NAMALWA (cell line): ENCODE measurements at places on chromosomes 13 and 19.

GRCh38 chr13:108834193-108834592 is 204.8 kb downstream of the MYO16 start:
- no peak for DNase-seq

- no peak for DNase-seq
Observed at GRCh38 chr13:105762096-105762495, 773.4 kb downstream of the EFNB2 start.

DNA sequence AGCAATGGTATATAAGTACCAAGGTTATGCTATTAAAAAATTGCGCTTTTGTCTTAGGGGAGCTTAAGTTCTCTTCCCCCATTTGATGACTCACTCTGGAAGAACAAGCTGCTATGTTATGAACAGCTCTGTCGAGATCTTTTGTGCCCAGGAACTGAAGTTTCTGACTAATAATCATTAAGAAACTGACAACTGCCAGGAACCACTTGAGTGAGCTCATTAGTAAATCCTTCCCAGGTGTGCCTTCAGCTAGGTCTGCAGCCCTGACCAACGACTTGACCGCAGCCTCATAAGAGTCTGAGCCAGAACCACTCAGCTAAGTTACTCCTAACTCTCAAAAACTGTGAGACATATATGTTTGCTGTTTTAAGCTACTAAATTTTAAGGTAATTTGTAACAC is 147.8 kb downstream of the SLITRK6 start:
- no peak for DNase-seq

GRCh38 chr19:22066886-22067285 is 14.6 kb downstream of the ZNF257 start:
- no peak for DNase-seq

GRCh38 chr13:50244355-50244712 is 229.1 kb downstream of the KCNRG start:
- DNase-seq: no peak

DNA sequence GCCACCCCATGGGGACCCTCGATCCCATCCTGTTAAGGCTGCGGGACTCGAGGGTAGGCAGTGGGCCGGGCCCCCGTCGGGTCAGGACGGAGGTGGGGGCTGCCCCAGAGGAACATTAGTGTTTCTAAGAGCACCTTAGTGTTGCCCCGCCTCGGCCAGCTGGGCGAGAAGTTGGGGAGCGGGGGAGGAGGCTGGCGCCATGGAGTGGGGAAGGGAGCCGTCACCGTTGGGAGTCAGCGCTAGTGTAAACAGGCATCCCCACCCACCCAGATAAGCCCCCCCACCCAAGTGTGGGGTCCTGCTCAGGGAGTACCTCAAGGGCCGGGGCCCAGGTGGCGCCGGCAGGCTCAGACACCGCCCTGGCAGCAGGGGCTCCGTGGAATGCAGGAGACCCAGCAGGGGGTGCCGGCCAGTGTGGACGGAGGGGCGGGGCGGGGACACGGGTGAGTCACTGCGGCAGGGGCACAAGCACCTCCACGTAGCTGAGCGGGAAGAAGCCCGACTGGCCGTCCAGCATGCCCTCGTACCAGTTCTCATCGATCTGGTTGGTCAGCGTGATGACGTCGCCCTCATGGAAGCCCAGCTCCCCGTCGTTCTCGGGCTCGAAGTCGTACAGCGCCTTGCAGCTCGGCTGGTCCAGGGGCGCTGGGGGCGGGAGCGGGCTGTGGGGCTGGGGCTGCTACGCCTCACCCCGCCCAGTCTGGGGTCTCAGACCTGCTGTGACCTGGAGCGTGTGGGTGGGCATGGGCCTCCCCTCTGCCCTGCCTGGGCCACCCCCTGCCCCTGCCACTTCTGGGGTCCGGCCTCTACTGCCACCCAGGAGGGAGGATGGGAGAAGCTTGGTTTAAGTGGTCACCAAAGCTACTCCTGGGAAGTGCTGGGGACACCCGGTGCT is 18.0 kb downstream of the MPND start:
- no peak for DNase-seq

DNA sequence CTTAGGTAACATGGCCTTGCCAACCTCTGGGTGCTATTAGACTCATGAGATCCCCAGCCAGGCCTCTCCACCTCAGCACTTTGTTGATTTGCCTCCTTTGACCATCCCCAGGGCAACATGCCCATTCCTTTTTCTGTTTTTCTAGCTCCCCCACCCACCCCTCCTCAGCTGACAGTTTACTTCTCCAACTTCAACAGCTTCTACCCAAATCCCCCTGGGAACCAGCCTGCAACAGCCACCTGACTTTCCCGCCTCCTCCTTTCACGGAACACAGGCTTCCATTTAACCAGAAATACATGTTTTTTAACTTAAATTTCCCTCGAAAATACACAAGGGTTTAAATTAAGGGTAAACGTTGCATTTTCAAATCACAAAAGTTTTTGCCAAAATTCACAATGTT is 117.3 kb downstream of the DLEU7 start:
- no peak for DNase-seq

GRCh38 chr19:24101459-24102115 is 14.6 kb downstream of the ZNF254 start:
- no peak for DNase-seq

GRCh38 chr19:10701955-10702525 is 801 bp downstream of the QTRT1 start:
- peak; percentile 43 for DNase-seq
